ENCODE measurements at places on chromosomes 5 and 9. TPM values are rescaled to one million over a fixed set of nuclear protein-coding genes. Genes with fewer than 3 reads are reported as not detected.
A peak's percentile ranks its signal among the peaks of the same experiment; 100 is the strongest.

Gene GRAMD2B
- total RNA-seq: 49.8 TPM

Gene ADAMTS13
- 4.4 TPM for total RNA-seq

Gene ZBTB34
- total RNA-seq: 6.6 TPM

DNA sequence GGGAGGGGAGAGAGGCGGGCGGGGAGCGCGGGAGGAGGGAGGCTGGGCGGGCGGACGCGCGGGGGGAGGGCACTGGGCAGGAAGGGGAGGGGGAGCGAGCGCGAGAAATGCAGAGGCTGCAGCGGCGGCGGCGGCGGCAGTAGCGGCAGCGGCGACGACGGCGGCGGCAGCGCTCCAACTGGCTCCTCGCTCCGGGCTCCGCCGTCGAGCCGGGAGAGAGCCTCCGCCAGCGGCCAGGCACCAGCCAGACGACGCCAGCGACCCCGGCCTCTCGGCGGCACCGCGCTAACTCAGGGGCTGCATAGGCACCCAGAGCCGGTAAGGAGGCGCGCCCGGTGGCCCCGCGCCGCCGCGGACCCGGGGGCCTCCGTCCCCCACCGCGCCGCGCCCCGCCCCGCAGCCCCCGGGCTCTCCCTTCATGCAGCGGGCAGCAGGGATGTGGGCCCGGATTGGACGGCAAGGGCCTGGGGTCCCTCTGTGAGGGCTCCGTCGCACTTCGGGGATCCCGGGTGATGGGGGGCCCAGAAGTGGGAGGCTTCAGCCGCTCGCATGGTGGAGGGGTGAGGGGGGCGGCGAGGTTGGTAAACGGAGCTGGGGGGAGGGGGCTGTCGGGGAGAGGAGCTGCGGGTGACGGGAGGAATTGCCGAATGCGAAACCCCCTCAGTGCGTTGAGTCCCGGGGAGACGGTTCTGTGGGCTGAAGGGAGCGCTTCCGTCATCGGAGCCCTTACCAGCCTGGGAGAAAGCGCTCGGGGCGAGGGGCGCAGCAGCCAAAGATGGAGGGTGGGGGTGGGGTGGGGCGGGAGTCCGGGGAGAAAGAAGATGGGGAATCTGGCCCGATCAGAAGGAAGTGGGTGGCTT is at the start of gene BASP1:
Gene BASP1, plus strand, starts transcription at position 139 of the 860 bp plus-strand sequence. CDS start 57,586 bp downstream, outside the sequence.
- DNase-seq: peak; percentile 68

DNA sequence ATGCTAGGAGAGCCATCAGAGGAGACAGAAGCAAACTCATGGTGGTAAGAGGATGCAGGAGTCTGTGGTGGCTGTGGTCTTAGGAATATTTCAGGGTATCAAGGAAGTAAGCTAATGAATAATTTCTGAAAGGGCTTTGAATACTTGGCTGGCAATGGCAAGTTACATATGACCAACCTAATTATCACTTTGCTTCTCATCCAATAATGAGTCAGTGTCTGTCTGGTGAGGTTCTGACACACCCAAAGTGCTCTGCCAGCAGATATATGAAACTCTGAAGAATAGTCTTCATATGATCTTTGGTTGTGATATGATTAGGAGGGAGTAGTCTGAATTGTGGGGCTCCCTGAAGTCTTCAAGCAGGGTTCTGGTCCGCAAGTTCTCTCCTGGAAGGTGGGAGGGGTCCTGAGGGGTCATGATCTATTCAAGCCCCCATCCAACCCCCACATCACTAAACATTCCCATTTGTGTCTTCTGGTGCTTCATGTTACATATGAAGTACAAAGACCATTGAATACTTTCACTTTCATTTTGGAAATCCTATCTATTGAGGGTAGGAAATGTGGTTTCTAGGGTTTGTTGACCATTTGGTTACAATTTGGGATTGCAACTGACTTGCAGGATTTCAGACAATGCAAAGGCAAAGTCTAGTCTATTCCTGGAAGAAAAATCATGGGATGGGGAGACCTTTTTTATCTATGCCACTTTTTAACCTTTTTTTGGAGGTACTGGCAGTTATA is 199.9 kb upstream of the CDKN2B start:
- DNase-seq: no peak

DNA sequence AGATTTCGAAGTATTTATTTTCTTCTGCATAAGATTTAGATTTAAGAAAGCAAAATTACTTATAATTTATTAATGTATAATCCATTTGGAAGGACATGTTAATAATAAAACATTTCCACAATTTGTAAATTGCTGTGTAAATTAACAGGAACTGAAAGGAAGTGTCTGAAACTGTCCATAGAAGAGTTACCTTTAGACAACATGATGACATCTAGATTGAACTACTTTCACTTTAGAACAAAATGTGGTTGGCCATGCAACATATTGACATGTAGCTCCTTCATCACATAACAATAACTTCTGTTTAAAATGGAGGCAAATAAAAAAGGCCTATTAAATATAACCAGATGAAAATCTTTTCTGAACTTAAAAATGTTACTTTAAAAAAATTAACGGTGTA is 1849.5 kb upstream of the ACO1 start:
- no peak for DNase-seq

DNA sequence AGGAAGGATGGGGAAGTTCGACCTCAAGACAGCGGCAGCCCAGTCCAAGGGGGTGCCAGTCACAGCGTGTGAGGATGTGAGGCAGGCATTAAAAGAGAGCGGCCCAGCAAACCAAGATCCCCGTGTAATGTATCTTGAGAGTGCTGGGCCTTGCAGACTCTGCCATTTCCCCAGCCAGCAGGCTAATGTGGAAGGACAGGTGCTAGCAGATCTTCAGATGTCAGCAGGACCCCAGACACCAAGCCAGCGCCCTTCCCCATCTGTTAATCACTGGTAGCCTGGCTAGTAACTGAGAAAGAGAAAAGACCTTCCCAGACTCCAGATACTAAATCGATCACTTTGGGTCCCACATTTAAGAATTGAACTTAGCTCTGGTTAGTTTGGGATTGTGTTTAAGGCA is 62.2 kb downstream of the NTRK2 start:
- no peak for DNase-seq

DNA sequence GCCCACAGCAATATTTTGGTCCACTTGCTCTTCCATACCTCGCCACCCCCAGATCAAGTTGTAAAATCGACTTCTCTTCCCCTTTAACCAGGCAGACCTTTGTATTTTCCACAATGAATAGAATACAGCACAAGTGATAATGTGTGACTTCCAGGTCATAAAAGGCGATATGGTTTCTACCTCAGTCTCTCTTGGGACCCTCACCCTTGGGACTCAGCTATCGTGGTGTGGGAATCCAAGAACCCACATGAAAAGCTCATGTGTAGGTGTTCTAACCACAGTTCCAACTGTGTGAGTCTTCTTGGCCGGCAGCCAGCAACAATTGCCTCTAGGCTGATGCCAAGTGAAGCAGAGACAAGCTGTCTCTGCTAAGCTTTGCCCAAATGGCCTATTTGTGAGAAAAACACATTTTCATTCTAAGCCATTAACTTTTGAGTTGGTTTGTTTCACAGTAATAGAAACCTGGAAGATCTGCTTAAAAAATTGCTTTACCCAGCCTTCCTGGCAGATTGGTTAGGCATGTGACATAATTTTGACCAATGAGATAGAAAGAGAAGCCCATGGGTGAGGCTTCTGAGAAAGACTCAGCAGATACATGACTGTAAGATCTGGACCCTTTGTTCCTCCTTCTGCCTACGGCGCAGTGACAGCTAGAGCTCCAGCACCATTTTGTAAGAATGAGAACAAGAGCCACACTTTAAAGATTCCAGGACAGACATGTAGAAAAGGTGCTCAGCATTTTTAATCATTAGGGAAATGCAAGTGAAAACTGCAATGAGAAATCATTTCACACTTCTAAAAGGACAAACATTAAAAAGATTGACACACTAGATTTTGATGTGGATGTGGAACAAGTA is 18.3 kb upstream of the MLLT3 start:
- DNase-seq: peak; percentile 44

- DNase-seq: no peak
Observed at GRCh38 chr5:71836559-71837112, 117.6 kb downstream of the CARTPT start.

All from left colon (tissue), 2 donors.